Stimulated activated CD4-positive, alpha-beta T cell treated with anti-CD3 and anti-CD28 coated beads, Interleukin-2, amount 100 ng/mL, for 4 hours (primary cell): ENCODE measurements at places on chromosomes 4 and X.
A peak's percentile ranks its signal among the peaks of the same experiment; 100 is the strongest.

GRCh38 chrX:154761977-154762536, 607 bp upstream of the DKC1 start:
- DNase-seq: no peak

DNA sequence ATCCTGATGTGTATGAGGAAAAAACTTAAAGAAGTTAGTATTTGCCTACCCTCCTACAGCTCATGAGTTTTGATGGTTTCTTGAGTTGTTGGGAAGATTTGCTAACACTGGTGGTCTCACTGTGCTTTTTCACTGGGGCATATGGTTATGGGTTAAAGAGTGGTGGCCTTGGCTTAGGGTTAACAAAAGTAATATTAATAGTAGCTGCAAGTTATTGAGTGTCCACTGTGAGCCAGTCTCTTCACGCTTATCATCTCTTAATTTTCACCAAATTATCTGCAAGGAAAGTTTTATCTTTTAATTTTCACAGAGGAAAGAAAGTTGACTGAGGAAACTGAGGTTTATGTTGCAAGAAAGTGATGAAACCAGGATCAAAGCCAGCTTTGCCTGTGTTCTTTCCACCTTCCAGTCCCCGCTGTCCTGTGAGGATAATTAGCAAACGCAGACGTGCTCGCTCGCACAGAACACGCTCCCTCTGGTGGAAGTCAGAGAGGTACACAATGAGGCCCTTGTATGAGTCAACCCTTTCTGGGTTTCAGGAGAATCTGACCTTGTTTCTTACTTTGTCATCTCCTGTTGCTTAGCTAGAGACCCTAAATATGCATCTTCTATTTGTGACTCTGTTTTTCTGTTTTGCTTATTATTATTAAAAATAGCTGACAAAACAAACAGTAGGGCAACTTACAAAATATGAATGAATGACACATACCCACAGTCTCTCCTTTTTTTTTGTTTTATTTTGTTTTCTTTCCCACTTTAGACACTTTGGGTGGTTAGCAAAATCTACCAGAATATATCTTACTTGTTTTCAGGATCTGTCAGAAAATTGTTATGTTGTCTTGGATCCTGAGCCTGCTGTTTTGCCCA, 94.3 kb downstream of the DDIT4L start:
- DNase-seq: peak; percentile 39

DNA sequence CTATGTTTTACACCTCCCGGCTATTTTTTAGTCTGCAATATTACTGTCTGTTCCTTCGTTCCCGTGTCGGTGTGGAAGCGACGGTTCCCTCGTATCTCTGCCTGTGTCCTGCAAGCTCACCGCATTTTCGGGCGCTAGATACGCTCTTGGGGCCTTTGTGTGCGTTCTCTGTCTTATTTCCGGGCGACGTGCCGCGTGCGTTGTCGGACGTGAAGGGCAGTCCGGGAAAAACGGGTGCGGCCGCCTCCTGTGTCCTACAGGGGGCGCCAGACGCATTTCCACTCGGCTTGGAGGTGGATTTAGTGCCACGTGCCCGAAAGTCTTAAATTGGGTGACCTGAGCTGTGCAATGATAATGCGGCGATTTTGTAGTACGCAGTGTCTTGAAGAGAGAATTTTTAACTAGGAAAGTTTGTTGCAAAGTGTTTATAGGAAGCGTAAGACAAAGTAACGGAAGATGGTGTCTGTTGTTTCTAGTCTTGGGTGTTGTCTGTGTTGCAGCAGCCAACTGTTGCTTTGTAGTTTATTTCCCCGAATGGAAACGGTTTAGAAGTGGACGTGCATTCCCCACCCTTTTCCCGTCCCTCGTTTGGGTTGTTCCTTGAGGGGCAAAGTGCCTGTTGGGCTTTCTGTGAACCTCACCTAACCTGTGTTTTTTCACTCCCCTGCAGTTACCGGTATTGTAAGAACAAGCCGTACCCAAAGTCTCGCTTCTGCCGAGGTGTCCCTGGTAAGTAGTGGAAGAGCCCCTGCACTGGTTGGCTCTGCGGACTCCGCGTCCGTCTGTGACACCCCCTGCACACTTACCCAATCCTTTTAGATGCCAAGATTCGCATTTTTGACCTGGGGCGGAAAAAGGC, 720 bp downstream of the RPL10 start:
- DNase-seq: peak; percentile 75

DNA sequence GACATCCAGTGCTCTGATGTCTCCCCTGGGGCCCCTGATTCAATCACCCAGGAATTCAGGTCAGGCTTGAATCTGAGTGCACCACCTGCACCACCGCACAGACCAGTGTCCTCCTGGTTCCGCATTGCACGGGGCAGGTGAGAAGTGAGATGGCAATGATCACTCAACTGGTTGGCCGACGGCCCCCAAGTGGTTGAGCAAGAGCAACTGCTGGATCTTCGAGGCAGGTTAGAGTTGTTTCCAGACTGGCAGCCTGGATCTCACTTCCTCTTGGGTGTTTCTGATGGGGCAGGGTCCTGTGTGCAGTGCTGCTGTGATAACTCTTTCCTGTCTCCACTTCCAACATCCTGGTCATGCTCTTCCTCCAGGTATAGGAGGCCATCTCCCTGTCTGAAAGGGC, 50.4 kb downstream of the C4orf50 start:
- no peak for DNase-seq

GRCh38 chrX:15384304-15384703, at the start of gene VEGFD:
Gene VEGFD, minus strand, starts transcription at chrX:15384413. Its CDS starts 467 bp downstream, at chrX:15383946.
- no peak for DNase-seq

DNA sequence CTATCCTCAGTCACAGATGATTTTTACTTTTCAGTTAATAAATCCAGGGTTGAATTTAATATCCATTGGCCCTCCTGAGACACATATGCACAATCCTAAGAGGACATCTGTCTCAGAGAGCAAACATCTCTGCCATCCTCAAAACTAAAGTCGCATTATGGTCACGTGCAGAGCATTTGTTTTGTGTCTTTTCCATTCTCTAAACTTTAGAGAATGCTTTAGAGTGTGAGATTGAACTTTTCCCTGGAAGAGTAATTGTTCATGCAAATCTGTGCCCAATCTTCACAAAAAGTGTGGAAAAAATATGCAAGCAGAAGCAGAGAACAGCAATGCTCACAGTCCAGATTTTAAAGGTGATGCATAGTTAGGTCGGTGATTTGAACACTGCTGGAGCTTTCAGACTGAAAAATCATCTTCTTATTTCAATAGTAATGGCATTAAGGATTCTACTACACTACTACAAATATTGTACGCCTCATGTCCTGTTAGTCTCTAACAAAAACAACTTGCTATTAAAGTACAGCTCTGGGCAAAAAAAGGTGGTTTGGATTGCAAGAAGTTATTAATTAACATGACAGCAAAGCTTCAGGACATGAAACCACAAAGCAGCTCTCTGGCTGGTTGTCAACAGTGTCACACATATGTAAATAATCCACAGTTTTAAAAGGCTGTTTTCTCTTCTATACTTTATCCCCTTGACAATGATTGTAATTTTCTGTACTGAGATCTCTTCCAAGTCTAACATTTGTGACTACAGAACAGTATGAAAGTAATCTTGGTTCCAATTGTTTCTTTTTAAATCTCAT, 19.9 kb downstream of the DCHS2 start:
- DNase-seq: no peak

DNA sequence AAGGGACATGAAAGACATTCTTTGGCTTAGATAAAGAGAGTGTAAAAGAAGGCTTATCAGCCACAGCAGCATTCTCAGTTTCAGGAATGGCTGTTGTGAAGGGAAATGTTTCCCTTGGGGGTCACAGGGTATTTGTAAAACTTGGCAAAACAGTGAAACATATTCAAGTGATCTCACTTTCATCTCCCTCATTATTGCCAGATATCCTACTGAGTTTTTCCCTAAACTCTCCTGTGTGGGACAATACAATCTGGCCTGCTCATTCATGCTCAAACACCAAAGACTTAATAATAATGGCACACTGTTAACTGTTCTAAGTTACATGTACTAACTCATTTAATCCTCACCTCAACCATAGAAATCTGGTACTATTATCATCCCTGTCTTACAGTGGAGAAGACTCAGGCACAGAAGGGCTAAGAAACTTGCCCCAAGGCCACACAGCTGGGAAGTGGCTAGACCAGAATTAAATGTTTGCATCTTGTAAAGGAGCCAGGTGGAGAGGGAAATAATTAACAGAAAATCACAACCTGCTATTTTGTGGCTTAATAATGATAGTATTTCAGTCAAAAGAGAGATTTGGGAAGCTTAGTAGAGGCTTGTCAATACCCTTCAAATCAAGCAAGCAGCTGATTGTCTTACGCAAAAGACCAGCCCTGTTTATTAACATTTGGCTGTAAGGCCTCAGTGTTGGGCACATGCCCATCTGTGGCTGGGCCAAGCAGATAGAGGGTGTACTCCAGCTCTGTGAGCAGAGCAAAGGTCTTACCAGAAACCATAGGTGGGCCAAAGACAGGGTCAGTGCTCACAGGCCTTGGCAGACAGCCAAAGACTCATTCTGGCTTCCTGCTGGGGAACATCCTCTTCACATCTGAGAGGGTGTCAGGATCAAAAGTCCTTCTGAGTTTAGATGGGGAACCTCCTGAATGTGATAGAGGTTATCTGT, 17.3 kb downstream of the SMPX start:
- DNase-seq: no peak

- DNase-seq: no peak
Observed at GRCh38 chr4:149512501-149512900, 303.1 kb downstream of the IQCM start.

DNA sequence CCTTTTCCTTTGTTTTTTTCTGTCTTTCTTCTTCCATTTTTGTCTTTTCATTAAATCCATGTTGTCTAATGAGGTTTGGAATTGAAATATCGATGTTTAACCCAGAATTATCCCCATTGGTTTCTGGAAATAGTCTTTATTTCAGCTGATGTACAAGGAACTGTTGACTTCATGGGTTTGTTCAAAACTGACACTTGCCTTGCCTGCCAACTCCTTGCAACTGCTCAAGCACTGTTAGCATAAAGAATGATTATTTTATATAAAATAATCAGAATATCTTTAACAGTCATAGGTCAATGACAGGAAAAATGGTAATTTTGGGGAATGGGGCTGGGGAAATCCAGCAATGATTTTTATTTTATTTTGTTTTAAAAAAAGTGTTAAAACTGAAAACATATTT, 359.6 kb upstream of the LCORL start:
- no peak for DNase-seq

DNA sequence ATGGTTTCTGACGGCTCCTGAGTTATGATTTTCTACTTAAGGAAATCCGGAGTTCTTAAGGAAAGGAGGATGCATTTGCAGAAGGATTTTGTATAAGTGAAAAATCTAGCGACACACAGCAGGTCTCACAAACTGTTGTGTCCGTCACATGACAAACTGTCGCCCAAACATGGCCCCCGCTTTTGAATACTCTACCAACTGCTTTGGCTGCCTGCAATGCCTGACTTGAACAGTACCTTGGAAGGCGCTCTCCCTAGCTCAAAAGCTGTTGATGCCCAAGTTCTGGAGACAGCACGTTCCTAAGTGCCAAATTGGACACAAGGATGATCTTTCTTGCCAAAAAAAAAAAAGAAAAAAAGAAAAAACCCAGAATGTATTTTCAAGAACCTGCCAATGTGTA, 103.2 kb downstream of the ENPP6 start:
- DNase-seq: no peak

- DNase-seq: no peak
Observed at GRCh38 chr4:115234405-115235093, 121.1 kb upstream of the NDST4 start.

DNA sequence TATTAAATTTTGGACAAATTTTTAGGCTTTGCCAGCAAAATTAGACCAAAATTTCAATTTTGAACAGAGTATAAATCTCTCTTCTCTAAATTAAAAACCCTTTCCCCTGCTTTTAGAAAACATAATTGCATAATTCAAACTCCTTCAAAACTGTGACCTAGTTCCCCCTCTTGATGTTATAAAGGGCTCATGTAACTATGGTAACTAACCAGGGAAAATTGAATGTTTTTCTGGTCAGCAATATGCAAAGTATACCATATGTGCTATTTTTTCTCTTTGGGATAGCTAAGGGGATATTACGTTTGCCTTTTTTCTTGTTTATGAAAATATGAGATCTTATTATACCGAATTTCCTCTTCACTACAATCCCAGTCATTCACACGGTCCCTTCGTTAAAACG, 5.1 kb upstream of the ING2 start:
- DNase-seq: no peak

- no peak for DNase-seq
Observed at GRCh38 chrX:14896273-14896672, 23.1 kb downstream of the MOSPD2 start.

- DNase-seq: no peak
Observed at GRCh38 chrX:146006637-146007036, 189.0 kb downstream of the SLITRK2 start.

GRCh38 chr4:93461541-93461940, 367.0 kb upstream of the ATOH1 start:
- no peak for DNase-seq

GRCh38 chr4:112147697-112148096, 2.4 kb downstream of the FAM241A start:
- no peak for DNase-seq

DNA sequence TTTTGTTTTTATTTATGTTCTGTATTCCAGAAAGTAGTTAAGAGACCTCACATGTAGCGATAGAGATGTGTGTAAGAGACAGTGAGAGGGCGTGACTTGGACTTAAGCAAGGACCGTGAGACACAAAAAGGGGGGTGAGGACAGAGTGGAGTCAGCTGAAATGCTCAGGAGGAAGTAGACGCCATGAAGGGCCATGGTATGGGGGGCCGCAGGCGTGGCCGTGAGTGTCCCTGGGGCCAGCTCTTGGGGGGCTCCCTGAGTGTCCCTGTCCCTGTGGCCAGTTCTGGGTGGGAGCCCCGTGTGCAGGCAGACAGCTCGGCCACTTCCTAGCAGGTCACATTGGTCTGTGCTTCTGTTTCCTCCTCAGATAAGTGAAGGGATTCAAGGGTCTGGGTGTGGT, 23.0 kb upstream of the MSANTD1 start:
- DNase-seq: no peak

DNA sequence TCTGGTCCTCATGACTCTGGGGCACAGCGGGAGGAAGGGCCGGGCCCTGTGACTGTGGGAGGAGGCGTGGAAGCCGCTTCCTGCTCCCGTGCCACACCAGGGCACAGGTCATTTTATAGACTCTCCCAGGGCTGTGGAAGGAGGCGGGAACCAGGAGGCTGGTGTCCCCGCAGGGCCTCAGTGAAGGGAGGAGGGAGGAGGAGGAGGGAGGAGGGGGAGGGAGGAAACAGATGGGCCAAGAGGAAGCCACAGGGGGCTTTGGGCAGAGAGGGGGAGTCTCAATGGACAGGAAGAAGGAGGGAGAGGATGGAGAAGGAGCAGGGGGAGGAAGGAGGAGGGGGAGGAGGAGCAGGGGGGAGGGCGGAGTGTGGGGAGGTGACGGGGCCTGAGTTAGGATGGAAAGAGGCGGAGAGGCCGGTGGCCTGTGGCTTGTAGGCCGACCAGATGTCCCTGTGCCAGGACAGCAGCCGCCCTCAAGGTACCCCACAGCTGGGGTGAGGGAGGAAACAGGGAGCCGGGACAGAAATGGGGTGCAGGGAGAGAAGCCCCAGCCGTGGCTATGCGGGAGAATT, 6.2 kb upstream of the PLCXD1 start:
- no peak for DNase-seq

- no peak for DNase-seq
Observed at GRCh38 chr4:131584587-131584986, 1564.5 kb upstream of the PCDH10 start.

- no peak for DNase-seq
Observed at GRCh38 chrX:24963823-24964222, 51.9 kb downstream of the ARX start.

GRCh38 chrX:18755651-18756050, 48.2 kb downstream of the PPEF1 start:
- DNase-seq: no peak

GRCh38 chrX:151714362-151714761, 1.5 kb upstream of the FATE1 start:
- no peak for DNase-seq
